ENCODE measurements at places on chromosomes 11 and 22.

GRCh38 chr11:81655351-81655750 lies 1078.3 kb downstream of the FAM181B start:
- no peak for DNase-seq

GRCh38 chr22:44442186-44442815 lies 55.7 kb downstream of the RTL6 start:
- DNase-seq: no peak

- no peak for DNase-seq
Observed at GRCh38 chr22:34950489-34950888, 115.5 kb upstream of the ISX start.

- no peak for DNase-seq
Observed at GRCh38 chr11:115069599-115069998, 391.3 kb downstream of the NXPE2 start.

GRCh38 chr11:44766112-44766971 lies 39.6 kb downstream of the TSPAN18 start:
- DNase-seq: no peak
